Anterior cingulate cortex (tissue), 58 donors: ENCODE measurements at places on chromosomes 11 and 22.

GRCh38 chr22:21807544-21808529 is 59.6 kb downstream of the MAPK1 start:
- no peak for DNase-seq

DNA sequence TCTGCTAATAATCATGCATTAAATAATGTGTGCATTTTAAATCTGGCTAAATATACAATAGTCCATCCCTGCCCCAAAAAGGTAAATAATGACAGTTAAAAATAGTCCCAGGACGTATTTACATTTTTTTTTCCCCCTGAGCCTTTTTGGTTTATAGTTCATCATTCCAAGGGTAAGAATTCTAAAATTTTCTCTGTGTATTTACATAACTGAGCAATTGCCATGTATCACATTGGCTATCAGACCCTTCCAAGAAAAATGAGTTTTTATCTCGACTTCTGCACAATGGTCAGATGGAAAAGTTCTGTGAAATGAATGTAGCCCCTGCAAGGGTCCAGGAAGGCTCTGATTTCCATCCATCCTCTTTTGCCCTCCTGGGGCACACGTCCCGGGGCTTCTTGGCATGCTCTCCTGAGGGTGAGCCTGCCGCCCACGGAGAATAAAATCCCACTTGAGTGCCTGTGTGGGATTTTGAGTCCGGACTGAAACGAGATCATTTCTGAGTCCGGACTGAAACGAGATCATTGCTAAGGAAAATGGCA is 94.1 kb upstream of the ANO1 start:
- no peak for DNase-seq

- no peak for DNase-seq
Observed at GRCh38 chr22:21031545-21032036, 770 bp downstream of the SLC7A4 start.

- peak; percentile 16 for DNase-seq
Observed at GRCh38 chr11:108967571-108967970, 302.7 kb downstream of the DDX10 start.

GRCh38 chr11:90218606-90219005 is 4.2 kb downstream of the CHORDC1 start:
- no peak for DNase-seq

- DNase-seq: no peak
Observed at GRCh38 chr22:42742940-42743339, 22.3 kb upstream of the A4GALT start.

GRCh38 chr22:38782402-38783094 is 11.4 kb downstream of the DNAL4 start:
- no peak for DNase-seq

- no peak for DNase-seq
Observed at GRCh38 chr11:29119707-29120618, 896.9 kb downstream of the KCNA4 start.

DNA sequence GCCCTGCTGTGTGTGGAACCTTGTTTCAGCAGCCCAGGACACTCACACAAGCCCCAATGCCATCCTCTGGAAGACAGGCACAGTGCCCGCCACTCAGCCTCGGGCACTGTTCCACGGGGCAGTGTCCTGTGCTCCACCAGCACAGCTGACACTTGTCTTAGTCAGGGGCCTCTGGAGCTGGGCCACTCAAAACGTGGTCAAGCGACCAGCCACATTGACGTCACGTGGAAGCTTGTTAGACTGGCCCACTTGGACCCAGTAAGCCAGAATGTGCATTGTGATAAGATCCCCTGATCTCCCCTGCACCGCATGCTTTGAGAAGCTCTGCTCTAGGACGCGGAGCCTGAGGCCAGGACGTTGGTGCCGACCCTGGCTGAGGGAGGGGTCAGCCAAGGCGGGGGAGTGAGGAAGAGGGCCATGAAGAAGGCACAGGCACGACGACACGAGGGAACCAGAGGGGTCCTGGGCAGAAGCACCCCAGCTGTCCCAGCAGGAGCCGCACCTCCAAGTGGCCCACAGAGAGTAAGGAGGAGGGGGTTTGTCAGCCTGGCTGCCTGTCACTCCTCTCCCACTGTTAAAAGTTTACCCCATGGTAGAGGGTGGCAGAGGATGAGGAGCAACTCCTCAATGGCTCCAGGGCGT is 64.6 kb downstream of the LINC01488 start:
- no peak for DNase-seq

DNA sequence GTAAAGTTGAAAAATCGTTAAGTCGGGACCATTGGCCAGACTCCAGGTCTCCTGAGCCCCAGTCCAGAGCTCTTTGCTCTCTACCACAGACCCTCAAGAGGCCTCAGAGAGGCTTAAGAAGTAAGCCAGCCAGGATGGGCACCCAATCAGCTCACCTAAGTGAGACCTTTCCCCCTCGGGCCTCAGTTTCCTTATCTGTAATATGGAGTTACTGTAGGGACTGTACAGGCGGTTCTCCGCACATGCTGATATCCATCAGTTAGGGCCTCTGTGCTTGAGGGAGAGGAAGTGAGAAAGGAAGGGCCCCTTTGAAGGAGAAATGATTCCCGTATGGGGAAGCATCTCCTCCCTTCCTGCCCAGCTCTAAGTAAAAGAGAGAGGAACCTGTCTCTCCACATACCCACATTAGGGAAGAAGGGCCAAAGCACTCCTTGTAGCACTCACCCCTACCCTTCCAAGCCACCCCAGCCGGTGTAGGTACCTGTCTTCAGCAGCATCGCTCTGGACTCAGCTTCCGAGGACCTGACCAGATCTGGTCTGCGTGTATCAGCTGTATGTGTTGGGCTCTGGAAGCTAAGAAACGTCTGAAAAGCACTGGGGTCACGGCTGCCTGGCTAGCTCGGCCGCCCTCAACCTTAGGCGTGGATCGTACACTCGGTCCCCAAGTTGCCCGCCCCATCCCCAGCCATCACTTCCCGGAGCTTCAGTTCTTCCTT is 653 bp downstream of the NAGA start:
- DNase-seq: no peak

DNA sequence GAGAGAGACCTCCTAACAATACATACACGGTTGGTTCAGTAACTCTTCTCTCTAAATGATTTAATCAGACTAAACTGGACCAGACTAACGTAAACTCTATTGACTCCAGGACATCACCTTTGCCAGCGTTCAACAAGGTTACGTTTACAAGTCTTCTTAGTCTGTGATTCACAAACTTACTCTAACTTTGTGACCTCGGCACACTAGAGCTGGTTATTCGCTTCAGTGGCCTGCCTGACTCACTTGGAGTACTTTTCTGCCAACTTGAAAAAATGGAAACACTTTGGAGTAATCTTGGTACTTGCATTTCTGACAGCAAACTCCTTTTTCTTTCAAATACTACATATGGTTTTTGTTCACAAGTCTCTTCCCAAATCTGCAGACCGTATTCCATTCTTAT is 26.2 kb downstream of the MTMR2 start:
- DNase-seq: no peak

GRCh38 chr11:74820763-74821162 is 72.1 kb downstream of the RNF169 start:
- DNase-seq: no peak

DNA sequence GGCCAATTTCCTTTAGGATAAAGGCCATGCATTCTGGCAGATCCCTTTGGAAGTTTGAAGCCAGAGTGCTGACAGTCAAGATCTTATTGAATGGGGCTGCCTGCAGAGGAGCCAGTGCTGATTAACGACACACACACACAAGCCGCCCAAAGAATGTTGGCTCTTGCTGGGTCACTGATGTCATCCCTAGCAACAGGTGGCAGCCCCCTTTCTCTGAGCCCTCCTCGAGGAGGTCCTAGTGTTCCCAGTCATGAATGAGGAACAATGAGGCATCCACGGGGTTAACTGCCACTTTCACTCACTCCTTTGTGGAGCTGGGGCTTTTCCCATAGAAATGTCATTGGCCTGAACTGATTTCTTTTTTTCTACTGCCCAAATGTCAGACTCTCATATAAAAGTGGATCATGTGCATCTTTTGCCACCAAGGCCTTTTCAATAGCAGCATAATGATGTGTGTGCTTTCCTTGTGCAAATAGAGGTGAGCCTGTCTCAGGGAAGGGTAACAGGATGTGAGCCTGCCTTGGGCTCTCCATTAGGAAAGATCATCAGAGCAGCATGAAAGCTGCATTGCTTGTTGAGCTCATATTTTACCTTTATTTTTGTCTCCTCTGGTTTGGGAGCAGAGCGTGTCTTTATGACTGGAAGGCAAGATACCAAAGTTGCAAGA is 301.8 kb upstream of the MTNR1B start:
- DNase-seq: no peak

GRCh38 chr11:40924915-40925314 is 534.5 kb downstream of the LRRC4C start:
- DNase-seq: no peak

DNA sequence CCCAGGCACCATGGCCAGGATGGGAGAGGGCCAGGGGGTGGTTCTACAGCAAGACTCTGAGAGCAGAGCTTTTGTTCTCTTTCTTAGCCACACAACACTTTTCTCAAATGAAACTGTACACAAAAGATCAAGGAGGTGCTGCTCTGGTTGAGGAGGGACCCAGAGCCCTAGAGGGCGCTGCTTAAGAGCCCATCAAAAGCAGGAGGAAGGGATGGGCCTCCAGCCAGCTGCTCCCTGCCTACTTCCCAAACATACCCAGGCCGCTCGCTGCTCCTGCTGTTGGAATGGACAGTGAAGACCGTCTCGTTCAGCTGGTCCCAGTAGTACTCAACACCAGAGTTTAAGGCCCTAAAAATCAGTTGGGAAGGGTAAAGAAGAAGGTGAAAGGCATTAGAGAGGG is 18.4 kb upstream of the CHRM4 start:
- DNase-seq: no peak

GRCh38 chr11:42410251-42410955 is 901.4 kb upstream of the API5 start:
- no peak for DNase-seq

DNA sequence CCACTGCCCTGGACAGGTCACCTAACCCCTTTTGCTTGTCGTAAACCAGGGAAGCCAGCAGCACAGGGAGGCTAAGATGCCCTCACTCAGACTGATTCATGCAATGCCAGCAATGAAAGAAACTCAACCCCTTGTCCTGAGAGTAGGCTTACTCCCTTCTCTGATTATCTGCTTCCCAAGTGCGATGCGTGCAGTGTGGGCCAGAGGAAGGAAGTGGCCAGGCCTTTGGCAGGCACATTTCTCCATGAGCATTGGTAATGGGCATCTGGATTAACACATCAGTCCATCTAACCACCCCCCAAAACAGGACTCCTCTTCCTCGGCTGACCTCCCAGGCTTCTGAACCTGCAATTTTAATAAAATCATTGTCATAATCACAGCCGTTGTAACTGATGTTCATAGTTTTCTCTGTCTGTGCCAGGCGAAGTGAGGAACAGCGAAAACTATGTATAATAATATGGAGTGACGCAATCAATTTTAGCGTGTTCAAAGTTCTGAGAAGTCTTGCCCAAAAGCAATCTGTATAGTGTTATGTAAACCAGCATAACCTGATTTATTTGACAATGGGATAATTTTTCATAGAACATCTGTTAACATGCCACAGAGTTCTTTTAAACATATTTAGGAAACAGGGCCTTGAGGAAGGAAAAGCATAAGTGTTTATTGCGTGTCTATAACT is 33.9 kb downstream of the TST start:
- no peak for DNase-seq

DNA sequence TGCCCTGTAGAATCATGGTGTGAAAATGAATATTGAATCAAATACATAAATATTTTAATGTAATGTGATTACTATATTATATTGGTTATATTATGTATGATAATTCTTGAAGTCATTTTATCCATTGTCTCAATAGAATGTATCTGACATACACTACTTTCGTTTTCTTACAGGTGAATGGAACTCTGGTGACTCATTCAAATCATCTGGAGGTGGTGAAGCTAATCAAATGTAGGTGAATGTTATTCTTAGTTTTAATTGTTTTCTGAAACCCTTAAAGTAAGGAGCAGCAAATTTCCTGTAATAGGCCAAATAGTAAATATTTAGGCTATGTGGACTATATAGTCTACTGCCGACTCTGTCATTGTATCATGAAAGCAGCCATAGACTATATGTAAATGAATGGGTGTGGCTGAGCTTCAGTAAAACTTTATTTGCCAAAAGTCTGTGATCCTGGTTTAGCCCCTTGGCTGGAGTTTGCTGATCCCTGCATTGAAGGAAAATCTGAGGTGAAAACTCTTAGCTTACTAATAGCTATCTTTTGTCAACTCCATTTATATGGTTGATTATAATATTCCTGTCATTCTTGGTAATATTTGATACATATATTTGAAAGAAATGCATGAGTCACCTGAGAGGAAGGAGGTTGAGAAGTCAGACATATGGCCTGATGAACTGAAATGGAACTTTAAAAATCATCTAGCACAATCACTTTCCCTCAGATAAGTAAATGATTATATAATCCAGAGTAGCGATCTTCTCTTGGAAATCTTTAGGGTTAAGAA is 87.2 kb upstream of the GRIK4 start:
- DNase-seq: no peak

DNA sequence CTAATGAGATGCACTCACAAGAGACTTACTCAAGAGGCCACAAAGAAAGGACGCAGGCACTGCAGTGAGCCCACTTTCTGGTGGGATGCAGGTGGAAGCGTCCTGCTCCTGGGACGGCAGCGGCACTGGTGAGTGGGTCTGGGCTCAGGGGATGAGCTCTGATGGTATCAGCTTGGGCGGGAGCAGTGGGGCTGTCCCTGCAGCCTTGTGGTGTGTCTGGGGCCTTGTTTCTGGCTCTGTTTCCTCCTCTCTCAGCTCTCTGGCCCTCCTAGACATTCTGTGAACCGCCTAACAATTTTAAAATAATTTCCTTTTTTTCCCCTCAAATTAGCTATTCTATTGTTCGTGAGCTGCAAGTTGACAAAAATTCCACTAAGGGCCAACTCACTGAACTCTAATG is 8.8 kb upstream of the ST14 start:
- no peak for DNase-seq

DNA sequence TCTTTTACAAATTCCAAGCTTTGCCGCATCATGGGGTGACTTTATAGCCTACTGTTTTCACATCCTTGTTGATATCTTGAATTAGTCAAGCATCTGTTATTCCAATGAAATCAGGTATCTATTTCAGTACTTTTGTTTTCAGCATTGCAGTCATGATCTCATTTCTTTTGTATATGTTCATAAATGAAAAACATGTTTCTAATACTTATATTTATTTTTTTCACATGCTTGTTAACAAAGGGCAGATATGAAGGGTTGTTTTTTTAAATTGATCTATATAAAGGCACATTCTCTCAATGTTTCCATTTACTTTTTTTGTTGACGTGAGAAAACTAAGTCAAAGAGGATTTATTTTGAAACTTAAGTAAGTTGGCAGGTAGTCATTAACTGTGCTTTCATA is 964.8 kb downstream of the JRKL start:
- no peak for DNase-seq

- no peak for DNase-seq
Observed at GRCh38 chr22:26830837-26831236, 173.4 kb downstream of the MIAT start.

GRCh38 chr22:37462436-37462835 is 23.7 kb downstream of the MFNG start:
- DNase-seq: no peak

- no peak for DNase-seq
Observed at GRCh38 chr22:30427871-30428270, 2.3 kb downstream of the MTFP1 start.
